Smooth muscle cell of the coronary artery (primary cell): ENCODE measurements at places on chromosomes 3 and 15. TPM values are rescaled to one million over a fixed set of nuclear protein-coding genes. Genes with fewer than 3 reads are reported as not detected.

The POC1A gene
- 2.3 and 6.0 TPM in 2 replicates for total RNA-seq

The TGM5 gene
- not detected in 2 replicates for total RNA-seq

The RASGRP1 gene
- under 0.01 and 0.08 TPM in 2 replicates for total RNA-seq

The LIPH gene
- under 0.01 and 0.90 TPM in 2 replicates for total RNA-seq

The ZNF660 gene
- total RNA-seq: 0.59 and 1.9 TPM in 2 replicates

The ATP13A5 gene
- not detected in 2 replicates for total RNA-seq

The OSTN gene
- 3.5 TPM in 1 of 2 replicates, not detected in the other for total RNA-seq

The C3orf80 gene
- 0.59 and 0.75 TPM in 2 replicates for total RNA-seq

The GREM1 gene
- total RNA-seq: 5.0 and 527 TPM in 2 replicates

The C15orf61 gene
- total RNA-seq: 1.6 and 1.8 TPM in 2 replicates

The AMIGO3 gene
- total RNA-seq: 0.59 TPM in 1 of 2 replicates, not detected in the other

The TMEM212 gene
- not detected in 2 replicates for total RNA-seq

The SH2D7 gene
- not detected in 2 replicates for total RNA-seq

The PLSCR4 gene
- 37.4 and 52.2 TPM in 2 replicates for total RNA-seq
